ENCODE measurements at places on chromosomes 13 and 19.

- DNase-seq, result no peak
Measured at GRCh38 chr19:52963247-52963618, 552 bp upstream of the ZNF816 start.

DNA sequence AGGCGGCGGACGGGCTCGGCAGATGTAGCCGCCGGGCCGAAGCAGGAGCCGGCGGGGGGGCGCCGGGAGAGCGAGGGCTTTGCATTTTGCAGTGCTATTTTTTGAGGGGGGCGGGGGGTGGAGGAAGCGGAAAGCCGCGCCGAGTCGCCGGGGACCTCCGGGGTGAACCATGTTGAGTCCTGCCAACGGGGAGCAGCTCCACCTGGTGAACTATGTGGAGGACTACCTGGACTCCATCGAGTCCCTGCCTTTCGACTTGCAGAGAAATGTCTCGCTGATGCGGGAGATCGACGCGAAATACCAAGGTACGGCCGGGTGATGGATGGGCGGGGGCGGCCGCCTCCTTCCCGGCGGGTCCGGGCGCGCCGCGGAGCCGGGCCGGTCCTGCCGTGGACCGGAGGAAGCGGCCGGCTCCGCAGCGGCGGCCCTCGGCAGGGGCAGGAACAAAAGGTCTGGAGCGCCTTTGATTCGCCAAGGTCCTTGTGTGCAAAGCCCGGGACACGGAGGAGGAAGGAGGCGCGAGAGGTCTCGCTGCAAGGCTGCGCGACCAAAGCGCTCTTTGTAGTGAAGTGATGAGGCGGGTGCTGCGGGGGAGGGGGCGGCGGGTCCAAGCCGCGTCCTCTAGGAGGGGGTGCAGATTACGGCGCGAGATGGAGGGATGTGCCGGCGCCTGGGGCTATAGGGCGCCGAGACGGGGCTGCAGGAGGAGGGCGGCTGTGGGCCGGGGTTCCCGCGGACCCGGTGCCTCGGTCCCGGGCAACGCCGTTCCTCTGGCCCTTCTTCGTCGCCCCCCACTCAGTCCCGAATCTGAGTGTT is 689 bp downstream of the ING1 start:
- peak; percentile 66 for DNase-seq

- DNase-seq, result no peak
Measured at GRCh38 chr13:98147521-98147920, 4.6 kb downstream of the FARP1 start.

GRCh38 chr19:10104665-10105508 is 1.3 kb upstream of the PPAN start:
- DNase-seq, result peak; percentile 90

- no peak for DNase-seq
Measured at GRCh38 chr13:76830805-76831204, 55.4 kb downstream of the KCTD12 start.

DNA sequence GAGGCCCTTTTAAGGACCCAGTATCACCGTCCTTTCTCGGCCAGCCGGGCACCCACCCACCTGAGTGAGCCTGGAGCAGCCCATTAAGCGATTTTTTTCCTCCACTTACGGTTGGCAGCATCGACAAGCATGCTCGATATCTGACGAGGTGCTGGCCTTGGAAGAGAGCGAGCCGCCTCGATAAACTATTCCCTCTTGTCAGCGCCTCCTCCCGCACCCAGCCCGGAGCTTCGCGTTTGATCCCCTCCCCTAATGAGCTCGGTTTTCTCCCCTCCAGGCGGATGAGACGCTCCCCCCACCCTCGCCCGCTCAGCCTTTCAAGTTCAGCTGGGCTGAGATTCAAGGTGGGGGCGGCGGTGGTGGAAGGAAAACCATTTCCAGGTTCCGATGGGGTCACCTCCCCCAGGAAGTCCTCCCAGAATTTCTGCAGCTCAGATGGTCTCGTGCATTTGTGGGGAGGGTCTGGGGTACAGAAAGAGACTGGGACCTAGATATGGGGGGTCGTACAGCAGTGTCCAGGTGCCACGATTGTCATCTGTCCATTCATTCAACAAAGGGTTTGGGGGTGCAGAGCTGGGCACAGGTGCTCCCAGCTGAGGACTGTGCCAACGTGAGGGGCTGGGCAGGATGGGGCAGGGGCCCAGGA is 18.9 kb upstream of the ONECUT3 start:
- no peak for DNase-seq

DNA sequence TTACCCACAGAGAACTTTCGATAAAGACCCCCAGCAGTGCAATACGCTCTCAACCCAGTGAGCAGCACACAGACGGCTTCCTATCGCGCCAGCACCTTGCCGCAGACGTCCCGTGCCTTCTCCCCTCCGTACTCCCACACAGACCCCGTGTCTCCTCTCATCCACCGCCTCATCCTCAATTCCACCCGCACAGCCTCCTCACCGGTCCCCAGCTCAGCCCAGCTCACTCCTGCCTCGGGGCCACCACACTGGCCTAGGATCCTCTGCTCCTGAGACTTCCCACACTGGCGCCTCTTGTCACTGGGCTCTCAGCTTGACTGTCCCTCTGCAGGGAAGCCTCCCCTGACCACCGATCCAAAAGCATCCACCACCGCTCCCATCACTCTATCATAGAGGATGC is 9.0 kb downstream of the MLLT1 start:
- DNase-seq, result no peak

DNA sequence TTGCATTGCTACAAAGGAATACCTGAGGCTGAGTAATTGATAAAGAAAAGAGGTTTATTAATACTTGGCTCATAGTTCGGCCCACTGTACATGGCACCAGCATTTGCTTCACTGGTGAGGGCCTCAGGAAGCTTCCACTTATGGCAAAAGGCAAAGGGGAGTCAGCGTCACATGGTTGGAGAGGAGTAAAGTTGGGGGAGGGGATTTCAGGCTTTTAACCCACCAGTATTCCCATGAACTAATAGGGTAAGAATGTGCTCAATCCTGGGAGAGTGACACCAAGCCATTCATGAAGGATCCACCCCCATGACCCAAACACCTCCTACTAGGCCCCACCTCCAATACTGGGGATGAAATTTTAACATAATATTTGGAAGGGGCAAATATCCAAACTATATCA is 82.5 kb upstream of the MYCBP2 start:
- DNase-seq, result no peak

DNA sequence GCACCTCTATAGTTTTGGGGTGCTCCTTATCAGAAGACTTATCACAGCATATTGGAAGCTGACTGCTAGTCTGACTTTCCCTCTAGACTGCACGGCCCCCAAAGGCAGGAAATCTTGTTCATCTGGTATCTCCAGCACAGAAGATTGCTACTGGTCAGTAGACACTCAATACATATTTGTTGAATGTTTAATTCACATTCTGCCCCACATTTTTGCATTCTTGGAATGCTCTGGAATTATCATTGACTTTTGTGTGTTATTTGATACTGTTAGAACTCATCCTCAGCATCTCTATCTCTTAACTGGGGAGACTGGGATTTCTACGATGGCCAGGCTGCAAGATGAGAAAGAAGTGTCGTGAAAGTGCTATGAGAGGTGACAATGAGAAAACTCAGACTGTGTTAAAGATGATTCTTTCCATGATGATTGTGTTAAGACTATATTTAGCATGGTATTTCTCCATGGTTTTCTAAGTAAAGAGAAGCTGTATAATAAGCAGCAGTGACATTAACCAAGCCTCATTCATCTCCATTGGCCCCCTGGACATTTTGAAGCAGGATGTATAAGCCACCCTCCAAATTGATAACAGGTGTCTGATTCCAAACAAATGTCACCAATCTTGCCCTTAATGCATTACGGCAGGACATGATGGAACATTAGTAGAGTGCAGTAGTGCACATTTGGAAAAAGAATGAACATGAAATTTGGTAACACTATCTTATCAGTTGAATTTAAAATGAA is 440.9 kb downstream of the RFC3 start:
- DNase-seq, result no peak

GRCh38 chr13:99481366-99481765 is 19.9 kb upstream of the TM9SF2 start:
- no peak for DNase-seq

DNA sequence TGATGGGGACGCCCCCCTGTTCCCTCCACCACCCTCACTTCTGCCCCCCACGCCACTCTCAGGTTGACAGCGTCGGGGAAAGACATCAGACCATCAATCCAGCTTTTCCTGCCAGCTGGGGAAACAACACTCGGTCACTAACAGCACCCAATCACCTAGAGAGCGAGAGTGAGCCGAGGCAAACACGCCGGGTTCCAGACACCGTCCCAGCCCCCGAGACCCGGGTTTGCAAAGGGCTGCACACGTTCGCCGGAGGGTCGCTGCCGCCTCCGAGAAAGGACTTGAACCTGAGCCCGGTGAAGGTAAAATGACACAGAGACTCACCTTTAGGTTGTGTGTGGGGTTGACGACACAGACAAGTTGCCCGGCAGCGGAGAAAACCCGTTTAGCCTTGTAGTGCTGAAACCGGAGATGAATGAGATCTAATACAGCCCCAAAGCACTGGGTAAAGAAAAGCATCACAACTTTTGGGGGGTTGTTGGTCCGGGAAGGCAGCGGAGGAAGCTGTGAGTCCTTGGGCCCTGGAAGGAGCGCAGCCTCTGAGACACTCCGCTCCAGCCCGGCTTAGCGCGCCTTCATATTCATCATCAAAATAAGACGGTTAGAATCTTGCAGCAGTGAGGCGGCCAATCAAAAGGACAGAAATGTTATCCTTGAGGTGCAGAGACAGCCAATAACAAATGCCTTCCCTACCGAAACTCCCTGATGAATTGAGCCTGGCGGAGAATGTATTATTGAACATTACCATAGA is at the start of gene SIAH3:
TSS of gene SIAH3 (minus strand) at position 583 of the 751 bp plus-strand sequence. CDS start at position 459, 124 bp downstream.
- no peak for DNase-seq

- DNase-seq, result no peak
Measured at GRCh38 chr13:22028831-22029230, 358.0 kb downstream of the FGF9 start.

DNA sequence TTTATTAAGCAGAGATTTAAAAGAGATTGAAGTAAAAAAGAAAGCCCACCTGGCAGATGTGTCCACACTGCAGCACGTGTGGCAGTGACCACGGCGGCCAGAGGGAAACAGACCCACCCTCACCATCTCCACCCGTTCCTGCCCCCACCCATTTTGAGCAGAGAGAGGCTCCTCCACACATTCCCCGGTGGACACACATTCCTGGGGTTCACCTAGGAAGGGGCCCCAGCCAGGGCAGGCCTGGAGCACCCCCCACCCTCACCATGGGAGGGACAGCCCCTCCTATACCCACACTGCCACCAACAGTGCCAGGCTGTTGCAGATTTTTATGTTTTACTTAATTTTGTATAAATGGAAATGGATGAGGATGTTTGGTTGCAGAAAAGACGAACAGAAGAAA is 54.9 kb downstream of the SLC7A9 start:
- no peak for DNase-seq

DNA sequence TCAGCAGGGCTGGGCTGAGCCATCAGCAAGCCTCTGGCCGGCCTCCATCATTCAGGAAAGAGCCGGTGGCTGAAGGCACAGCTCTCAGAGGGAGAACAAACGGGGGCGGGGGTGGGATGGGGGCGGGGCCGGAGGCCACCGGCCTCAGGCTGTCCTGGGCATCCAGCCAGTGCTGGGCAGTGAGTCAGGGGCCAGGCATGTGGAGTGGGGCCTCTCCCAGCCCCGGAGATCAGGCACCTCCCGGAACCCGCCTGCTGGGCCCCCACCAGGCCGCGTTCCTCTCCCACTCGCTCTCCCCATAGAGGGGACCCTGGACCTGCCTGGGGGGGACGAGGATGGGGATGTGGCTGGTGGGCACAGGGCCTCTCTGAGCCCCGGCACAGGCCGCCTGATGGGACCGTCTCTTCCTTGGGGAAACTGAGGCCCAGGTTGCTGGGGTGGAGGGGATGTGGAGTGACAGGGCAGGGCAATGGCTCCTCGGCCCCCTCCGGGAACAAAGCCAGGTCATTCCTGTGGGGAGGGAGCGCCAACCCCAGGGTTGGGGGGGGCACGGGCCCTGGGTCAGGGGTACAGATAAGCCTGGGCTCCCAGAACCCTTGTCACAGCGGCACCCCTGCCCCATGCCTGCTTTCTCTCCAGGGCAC is 12.9 kb downstream of the SPC24 start:
- no peak for DNase-seq

DNA sequence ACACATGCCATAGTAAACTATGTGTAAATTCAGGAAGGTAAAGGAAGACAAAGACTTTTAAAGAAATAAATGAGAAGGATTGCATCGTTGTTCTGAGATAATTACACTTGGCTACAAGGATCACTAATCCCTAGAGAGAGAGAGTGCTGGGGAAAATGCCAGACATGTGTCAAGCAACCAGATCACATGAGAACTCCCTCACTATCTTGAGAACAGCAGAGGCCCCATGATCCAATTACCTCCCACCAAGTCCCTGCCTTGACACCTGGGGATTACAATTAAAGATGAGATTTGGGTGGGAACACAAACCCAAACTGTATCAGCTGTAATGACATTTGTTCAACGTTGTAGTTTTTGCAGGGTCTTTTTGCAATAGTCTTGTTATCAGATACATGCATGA is 1600.9 kb upstream of the MIR17HG start:
- no peak for DNase-seq

DNA sequence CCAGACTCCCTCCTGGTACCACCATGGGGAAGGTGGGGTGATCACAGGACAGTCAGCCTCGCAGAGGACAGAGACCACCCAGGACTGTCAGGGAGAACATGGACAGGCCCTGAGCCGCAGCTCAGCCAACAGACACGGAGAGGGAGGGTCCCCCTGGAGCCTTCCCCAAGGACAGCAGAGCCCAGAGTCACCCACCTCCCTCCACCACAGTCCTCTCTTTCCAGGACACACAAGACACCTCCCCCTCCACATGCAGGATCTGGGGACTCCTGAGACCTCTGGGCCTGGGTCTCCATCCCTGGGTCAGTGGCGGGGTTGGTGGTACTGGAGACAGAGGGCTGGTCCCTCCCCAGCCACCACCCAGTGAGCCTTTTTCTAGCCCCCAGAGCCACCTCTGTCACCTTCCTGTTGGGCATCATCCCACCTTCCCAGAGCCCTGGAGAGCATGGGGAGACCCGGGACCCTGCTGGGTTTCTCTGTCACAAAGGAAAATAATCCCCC is 505 bp upstream of the CEACAM5 start:
- no peak for DNase-seq

- DNase-seq, result no peak
Measured at GRCh38 chr19:7748756-7749155, 1.4 kb upstream of the CD209 start.

DNA sequence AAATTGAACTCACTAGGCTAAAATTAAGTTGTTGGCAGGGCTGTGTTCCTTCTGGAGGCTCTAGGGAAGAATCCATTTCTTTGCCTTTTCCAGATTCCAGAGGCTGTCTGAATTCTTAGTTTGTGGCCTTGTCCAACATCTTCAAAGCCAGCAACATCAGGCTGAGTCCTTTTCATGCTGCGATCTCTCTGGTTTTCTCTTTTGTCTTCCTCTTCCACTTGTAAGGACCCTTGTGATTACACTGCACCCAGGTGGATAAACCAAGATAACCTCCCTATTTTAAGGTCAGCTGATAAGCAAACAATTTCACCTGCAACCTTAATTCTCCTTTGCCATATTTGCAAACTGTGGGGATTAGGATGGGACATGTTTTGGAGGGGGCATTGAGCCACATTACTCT is 11.5 kb downstream of the UTP14C start:
- DNase-seq, result no peak

GRCh38 chr19:40862333-40862732 is 12.1 kb upstream of the CYP2A6 start:
- DNase-seq, result no peak

Data from activated CD4-positive, alpha-beta T cell treated with anti-CD3 and anti-CD28 coated beads, Interleukin-10, Interleukin-2, amounts not matched to agents 100 ng/mL and 50 ng/mL, durations not matched to agents 16 hours and 8 hours (primary cell).